ENCODE measurements at places on chromosomes 4 and X.

DNA sequence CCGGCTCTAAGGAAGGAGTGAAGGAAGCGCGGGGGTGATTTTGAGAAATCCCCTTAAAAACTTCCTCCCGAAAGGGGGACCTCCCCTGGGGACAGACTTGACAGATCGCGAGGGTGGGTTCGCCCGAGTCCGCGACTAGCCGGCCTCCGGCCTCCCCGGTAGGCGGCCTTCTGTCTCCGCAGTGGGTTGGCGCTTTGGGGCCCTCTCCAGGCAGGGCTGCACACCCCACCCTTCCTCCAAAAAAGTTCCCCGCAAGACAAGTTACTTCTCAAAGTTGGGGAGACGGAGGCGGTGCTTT lies 24.8 kb downstream of the HOPX start:
- DNase-seq, result no peak

DNA sequence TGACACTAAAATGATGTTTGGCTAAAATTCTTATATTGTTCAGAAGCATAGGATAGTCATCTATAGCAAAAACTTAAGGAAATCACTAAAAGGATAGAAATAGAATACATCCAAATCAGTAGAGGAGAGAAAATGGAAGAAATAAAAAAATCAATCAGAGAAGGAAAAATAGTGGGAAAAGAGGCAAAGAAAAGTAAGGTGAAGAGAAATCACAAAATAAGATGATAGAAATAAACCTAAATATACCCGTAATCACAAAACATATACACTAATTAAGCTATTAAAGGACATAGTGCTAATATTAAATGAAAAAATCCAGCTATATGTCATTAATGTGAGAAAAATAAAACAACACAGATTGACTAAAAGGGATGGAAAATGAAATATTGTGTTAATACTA lies 6.3 kb downstream of the PGRMC2 start:
- DNase-seq, result no peak

- DNase-seq, result no peak
Measured at GRCh38 chrX:106862972-106863688, 40.0 kb downstream of the RIPPLY1 start.

- no peak for DNase-seq
Measured at GRCh38 chrX:21632027-21632426, 26.1 kb downstream of the KLHL34 start.

- no peak for DNase-seq
Measured at GRCh38 chrX:78384486-78384885, 57.1 kb upstream of the CYSLTR1 start.

GRCh38 chr4:6614701-6615230 lies 25.7 kb upstream of the MRFAP1 start:
- DNase-seq, result no peak

GRCh38 chr4:140070973-140071372 lies 83.0 kb downstream of the MAML3 start:
- no peak for DNase-seq

GRCh38 chr4:115234405-115235093 lies 121.1 kb upstream of the NDST4 start:
- DNase-seq, result no peak

DNA sequence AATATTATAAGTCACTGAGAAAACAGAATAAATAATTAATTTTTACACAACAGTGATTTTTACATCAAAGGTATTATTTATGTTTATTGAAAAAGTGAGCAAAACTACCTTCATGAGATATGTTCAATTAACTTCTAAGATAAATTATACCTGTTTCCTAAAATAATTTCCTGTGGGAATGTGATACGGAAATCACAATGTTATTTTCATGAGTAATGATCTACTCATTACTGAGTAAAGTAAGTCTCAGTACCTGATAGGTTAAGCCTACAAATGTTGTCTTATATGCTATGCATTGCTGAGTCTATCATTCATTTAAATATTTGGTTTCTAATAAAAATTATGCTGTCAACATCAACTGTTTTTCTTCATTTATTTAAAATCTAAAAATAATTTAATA lies 324.0 kb downstream of the STPG2 start:
- no peak for DNase-seq

DNA sequence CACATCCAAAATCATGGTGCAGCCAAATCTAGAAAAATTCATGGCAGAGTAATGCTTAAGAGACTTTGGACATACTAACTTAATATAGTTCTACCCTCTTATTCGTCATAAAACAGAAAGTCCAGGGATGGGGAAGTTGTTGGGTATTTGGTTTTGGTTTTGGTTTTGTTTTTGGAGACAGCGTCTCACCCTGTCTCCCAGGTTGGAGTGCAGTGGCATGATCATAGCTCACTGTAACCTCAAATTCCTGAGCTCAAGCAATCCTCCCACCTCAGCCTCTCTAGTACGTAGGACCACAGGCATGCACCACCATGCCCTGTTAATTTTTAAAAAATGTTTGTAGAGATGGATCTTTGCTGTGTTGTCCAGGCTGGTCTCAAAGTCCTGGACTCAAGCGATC lies 271.8 kb upstream of the TENM3 start:
- peak; percentile 75 for DNase-seq

- no peak for DNase-seq
Measured at GRCh38 chr4:123093236-123093635, 170.8 kb upstream of the NUDT6 start.

DNA sequence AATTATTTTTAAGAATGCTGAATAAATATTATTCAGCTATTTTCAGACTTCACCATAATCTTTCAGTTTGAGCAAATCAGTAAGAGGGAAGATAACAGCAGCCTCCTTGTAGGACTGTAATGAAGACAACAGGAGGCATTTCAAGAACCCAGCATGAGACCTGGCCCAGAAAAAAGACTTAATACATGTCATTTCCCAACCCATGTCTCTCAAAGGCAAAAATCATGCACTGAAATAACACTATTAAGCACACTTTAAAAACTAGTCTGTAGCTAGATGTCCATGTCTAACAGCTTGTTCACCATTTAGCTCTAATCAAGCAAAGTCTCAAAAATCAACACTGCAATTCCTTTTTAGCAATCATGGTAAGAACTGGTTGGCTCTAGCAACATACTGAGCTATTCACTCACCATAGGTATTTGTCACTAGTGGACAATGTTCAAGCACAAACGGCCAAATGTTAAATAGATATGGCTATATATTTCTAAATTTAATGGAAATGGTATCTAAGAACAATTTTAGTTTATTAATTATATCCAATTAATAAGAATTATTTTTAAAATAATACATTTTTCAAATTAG lies 109.9 kb downstream of the WDFY3 start:
- no peak for DNase-seq

DNA sequence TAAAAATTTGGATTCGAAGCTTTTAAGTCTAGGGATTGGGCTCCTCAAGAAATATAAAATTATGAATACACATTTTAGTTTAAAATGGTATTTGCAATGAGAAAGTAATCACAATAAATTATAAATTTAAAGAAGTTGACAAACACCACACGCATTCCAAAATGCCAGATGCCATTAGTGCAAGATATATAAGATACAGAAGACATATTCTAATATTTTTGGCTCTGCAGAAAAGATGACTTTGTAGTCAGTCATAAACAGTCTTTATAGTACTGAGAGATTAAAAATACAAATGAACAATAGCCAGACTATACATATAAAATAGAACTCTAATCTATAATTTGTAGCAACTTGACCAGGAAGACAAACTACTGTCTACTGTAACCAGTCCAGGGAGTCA lies 309.0 kb upstream of the PABPC4L start:
- DNase-seq, result no peak

All from kidney glomerular epithelial cell (primary cell).